Cerebellum (tissue), 4 donors: ENCODE measurements at places on chromosomes 1 and 21. TPM values are rescaled to one million over a fixed set of nuclear protein-coding genes. Genes with fewer than 3 reads are reported as not detected.

Gene EXO1
- total RNA-seq = 9.0 TPM

DNA sequence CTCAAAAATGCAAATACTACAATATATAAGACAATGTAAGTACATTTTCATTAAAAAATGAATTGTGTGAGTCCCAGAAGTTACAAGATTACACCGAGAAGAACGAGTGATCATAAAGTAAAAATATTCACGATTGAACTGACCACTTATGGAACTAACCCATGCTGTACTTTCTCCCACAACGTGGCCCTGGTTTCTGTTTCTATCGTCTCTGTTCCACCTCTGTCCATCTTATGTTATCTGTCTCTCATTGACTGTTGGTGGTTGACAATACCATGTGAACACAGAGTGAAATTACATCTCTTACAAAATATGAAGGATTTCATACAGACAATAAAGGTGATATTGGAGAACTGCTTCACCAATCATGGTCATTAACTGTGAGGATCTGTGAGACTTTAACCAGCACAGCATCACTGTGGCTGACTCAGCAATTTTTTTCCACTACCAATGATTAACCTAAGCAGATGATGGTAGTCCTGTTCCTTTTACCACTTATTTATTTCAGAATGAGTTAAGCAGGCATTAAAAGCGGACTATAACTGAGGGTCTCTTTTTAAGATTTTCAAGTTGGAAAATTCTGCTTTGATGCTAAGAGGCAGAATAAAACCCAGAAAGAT is 165.1 kb downstream of the TGFB2 start:
- no peak for DNase-seq

Gene VAV3
- 19.5 TPM for total RNA-seq

GRCh38 chr1:242651817-242652216 is 127.3 kb upstream of the PLD5 start:
- no peak for DNase-seq

- no peak for DNase-seq
Observed at GRCh38 chr1:76871355-76871974, 4.2 kb downstream of the ST6GALNAC5 start.

Gene MNDA
- 1.4 TPM for total RNA-seq
